ENCODE measurements at places on chromosomes 12 and 14.

DNA sequence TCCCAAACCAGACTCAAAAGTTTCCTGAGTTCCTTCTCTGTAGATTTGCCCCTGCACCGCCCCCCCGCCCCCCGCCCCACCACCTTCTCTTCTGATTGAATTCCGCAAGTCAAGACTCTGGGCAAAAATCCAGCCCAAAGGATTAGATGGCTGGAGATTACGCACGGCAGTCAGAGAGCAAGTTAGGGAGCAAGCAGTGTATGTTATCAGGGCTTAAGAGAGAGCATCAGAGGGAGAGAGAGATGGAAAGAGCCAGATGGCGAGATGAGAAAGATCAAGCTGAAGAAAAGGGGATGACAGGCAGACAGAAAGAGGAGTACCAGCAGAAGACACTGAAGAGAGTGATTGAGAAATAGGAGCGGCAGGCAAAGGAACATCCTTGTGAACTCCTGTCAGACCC is 13.9 kb upstream of the ANKRD33 start:
- H3K36me3 ChIP-seq, result no peaks in the 10 kb centered on the region
- H3K4me3 ChIP-seq, result no peak overlapping the region
- DNase-seq, result no peak
- peaks cover 36% of the 10 kb centered on the region for H3K4me1 ChIP-seq

DNA sequence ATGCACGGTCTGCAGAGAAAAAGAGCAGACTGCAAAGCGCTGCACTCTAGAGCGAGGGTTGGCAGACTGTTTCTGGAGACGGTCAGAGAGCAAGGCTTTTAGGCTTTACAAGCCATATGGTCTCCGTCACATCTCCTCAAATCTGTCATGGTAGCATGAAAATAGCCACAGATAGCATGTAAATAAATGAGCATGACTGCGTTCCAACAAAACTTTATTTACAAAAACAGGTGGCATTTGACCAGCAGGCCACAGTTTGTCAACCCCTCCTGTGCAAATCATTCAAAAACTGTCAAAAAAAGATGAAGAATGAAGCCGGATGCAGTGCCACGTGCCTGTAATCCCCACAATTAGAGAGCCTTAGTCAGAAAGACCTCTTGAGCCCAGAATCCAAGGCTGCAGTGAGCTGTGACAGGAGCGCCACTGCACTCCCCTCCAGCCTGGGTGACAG is 18.9 kb downstream of the SYNE3 start:
- H3K27me3 ChIP-seq, result peaks cover 28% of the 10 kb centered on the region
- no peak overlapping the region for H3K27ac ChIP-seq
- peaks cover 9% of the 10 kb centered on the region for H3K4me1 ChIP-seq
- no peak for DNase-seq

DNA sequence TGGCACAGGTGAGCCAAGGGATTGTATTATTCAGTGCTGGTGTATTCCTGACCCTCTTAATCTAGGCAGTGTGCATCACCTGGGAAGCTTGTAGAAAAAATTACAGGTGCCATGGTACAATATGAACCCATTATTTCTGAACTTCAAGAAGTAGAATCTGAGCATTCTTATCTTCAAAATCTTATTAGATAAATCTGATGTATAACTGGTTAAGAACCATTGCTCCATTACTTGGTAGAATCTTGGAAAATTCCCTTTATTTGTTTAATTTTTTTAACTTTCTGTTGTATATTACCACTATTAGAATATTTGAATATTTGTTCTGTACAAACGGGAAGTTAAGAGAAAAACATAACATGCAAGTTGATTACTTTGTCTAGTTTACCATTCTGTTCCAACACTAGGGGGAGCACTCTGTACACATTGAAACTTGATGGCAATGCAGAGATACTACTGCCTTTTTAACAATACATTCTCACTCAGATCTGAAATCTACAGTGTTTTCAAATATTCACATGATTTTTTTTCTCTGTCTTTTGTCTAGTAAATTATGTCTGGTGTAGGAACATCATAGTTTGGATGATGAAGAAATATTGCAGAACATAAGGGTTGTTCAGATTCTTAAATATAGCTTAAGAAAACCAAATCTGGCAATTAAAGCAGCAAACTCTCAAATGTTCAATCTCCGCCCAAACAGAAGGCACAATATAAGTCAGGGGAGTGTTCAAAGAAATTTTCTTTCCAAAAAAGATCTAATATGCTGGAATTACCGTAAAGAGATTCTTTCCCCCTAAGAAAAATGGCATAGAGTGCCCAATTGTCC is 196.6 kb downstream of the PCNX1 start:
- DNase-seq, result no peak
- H3K27ac ChIP-seq, result no peak overlapping the region
- no peak overlapping the region for H3K4me3 ChIP-seq
- no peaks in the 10 kb centered on the region for H3K27me3 ChIP-seq
- no peaks in the 10 kb centered on the region for H3K4me1 ChIP-seq
- peaks cover 33% of the 10 kb centered on the region for H3K36me3 ChIP-seq

DNA sequence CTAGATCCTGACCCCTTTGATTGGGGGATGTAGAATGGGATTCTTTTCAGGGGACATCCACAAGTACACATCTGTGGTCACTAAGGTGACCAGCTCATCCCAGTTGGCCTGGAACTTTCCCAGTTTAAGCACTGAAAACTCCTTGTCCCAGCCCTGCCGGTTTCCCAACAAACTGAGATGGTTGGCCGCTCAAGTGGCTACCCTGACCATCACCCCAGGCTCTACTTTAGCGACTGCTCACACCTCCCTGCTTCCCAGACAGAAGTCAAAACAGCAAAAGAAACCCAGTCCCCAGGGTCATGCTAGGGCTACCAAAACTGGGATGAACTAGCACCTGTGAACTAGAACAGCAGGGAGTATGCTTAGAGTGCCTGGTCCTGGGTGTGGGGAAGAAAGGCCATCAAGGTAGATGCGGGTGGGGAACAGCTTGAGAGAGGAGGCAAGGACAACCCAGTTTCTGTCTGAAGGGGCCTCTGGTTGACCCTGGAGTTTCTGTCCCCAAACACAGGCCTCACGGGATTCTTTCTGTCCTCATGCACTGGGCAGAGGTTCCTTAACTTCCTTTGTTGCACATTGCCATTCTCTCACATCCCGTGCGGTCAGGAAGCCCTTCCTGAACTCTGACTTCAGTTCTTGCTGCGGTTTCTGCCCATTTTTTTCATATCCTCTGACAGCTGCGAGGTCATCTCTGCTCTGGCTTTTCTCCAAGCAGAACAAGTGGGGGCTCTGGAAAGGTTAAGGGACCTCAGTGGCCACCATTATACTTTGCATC is 1.6 kb downstream of the LTB4R start:
- peaks cover 2% of the 10 kb centered on the region for H3K4me1 ChIP-seq
- H3K4me3 ChIP-seq, result no peak overlapping the region
- no peak for DNase-seq
- no peak overlapping the region for H3K27ac ChIP-seq
- H3K27me3 ChIP-seq, result peaks cover 8% of the 10 kb centered on the region

DNA sequence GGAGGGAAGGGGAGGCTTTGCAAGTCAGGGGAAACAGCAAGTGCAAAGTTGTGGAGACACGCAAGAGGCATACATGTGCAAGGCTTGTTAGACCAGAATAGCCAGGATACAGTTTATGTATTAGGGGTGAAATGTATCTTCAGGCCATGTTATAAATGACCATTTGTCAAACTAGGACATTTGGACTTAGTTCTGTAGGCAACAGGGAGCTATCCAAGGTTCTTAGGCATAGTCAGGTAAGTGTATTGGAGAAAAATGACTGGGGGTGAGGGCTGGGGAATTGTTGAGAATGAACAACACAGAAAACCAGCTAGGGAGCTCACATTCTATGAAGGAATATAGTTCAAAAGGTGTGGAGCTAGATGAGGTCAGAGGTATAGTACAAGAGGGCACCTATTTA is 42.5 kb downstream of the TPH2 start:
- H3K27ac ChIP-seq, result no peak overlapping the region
- peaks cover 6% of the 10 kb centered on the region for H3K4me1 ChIP-seq
- no peaks in the 10 kb centered on the region for H3K27me3 ChIP-seq
- no peaks in the 10 kb centered on the region for H3K36me3 ChIP-seq

DNA sequence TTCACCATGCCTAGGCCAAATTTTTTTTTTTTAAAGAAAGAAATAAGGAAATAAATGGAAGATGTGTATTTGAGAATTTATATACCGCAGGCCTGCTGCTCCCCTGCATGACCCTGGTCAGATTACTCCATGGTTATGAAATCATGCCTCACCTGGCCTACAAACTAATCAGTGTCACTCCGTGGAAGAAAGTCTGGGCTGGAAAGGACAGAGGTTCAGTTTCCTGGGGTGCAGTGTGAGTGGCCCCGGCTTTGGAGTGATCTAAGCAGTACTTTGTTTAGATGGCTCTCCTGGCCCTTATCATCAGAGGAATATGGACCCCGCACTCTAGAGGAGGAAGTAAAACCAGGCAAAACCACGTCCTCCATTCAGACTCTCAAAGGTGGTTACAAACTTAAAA is 9.6 kb downstream of the APOBEC1 start:
- H3K27me3 ChIP-seq, result no peaks in the 10 kb centered on the region
- H3K27ac ChIP-seq, result no peak overlapping the region
- no peak overlapping the region for H3K4me3 ChIP-seq
- DNase-seq, result no peak
- H3K4me1 ChIP-seq, result no peaks in the 10 kb centered on the region

GRCh38 chr14:94054936-94055335 is 26.1 kb downstream of the DDX24 start:
- H3K27me3 ChIP-seq, result no peaks in the 10 kb centered on the region
- peaks cover 71% of the 10 kb centered on the region for H3K36me3 ChIP-seq
- DNase-seq, result no peak

DNA sequence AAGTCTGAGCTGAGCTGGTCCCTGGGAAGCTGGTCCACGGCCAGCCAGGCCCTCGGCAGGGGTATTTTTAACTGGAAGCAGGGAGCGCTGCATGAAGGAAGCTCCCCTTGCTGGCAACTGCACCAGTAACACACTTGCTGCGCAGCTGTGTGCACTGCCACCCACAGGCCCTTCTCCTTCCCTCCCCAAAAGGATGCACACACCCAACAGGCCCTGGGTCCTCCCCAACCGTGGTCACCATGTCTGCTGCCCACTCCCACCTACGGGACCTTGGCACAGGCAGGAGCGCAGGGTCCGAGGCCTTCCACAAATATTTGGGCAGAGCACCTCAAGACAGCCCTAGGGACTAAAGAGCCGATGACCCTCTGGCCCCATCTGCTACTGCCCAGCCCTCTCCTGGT is 157.0 kb upstream of the PRMT8 start:
- H3K4me3 ChIP-seq, result no peak overlapping the region
- DNase-seq, result no peak
- H3K27ac ChIP-seq, result no peak overlapping the region
- no peaks in the 10 kb centered on the region for H3K36me3 ChIP-seq
- H3K27me3 ChIP-seq, result peaks cover 37% of the 10 kb centered on the region

GRCh38 chr14:101226603-101227425 is 323.3 kb upstream of the RTL1 start:
- peaks cover 14% of the 10 kb centered on the region for H3K4me1 ChIP-seq
- no peaks in the 10 kb centered on the region for H3K36me3 ChIP-seq
- H3K27me3 ChIP-seq, result peaks cover 6% of the 10 kb centered on the region
- DNase-seq, result peak; percentile 40

DNA sequence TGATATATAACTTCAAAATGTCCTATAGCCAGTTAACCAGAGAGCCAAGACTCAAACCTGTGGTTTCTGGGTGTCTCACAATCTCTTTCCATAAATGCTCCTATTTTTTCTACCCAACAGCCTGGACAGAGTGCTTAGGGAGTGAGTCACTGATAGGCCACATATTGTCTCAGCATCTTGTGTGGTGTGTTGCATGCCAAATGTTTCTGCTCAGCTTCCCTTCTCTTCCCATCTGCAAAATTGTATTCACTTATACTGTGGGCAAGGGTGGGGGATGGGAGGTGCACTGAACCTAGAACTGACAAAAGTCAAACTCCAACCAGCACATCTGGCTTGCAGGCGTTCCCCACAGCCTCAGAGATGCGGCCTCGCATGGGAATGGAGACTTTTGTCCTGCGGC is 123.3 kb downstream of the KCNA5 start:
- no peak overlapping the region for H3K27ac ChIP-seq
- no peaks in the 10 kb centered on the region for H3K4me1 ChIP-seq
- no peaks in the 10 kb centered on the region for H3K36me3 ChIP-seq

DNA sequence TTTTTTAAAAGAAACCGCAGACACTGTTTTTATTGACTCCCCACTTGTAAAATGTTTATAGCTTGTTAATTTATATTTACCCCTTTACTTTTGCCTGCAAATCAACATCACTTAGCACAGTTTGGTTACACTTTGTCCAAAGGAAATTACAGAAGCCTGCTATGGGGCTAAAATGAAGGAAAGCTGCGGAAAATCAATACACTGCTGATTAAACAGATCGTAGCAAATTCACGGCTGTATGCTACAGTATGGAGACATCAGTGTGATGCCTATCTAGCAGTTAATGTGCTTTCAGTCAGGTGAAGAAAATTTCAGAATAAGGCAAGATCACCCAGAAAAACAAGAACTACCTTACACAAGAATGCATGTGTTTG is 110.0 kb downstream of the FOXG1 start:
- no peak for DNase-seq
- no peaks in the 10 kb centered on the region for H3K27me3 ChIP-seq
- no peaks in the 10 kb centered on the region for H3K4me1 ChIP-seq

DNA sequence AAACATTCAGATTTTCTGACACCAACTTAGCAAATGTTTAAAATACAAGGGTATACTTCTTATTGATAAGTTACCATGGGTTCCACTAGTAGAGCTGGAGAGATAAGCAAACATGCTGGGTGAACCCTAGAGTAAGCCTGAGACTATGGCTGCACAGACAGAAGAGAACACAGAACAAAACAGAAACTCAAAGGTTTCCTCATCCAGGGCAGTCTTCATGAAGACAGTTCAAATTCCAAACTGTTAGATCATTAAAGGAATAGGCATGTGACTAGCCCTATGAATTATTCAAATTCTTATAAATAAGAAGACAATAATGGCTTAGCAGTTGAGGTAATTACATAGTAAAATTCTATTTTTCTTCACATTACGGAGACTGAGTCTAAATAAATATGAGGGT is 28.1 kb downstream of the BTBD7 start:
- peak overlapping the region; percentile 3 for H3K27ac ChIP-seq

- peaks cover 12% of the 10 kb centered on the region for H3K4me1 ChIP-seq
- no peak overlapping the region for H3K27ac ChIP-seq
- no peaks in the 10 kb centered on the region for H3K27me3 ChIP-seq
- no peak overlapping the region for H3K4me3 ChIP-seq
- H3K36me3 ChIP-seq, result no peaks in the 10 kb centered on the region
- DNase-seq, result no peak
Observed at GRCh38 chr14:101290611-101291010, 270.7 kb upstream of the DIO3 start.

GRCh38 chr12:119940897-119941296 is 48.1 kb upstream of the BICDL1 start:
- H3K4me1 ChIP-seq, result no peaks in the 10 kb centered on the region
- no peaks in the 10 kb centered on the region for H3K36me3 ChIP-seq
- no peak overlapping the region for H3K4me3 ChIP-seq
- no peak overlapping the region for H3K27ac ChIP-seq
- DNase-seq, result no peak

- peak overlapping the region; percentile 79 for H3K27ac ChIP-seq
- H3K36me3 ChIP-seq, result no peaks in the 10 kb centered on the region
- no peaks in the 10 kb centered on the region for H3K27me3 ChIP-seq
- H3K4me3 ChIP-seq, result no peak overlapping the region
- peaks cover 9% of the 10 kb centered on the region for H3K4me1 ChIP-seq
Observed at GRCh38 chr14:104665657-104666522, 23.5 kb upstream of the INF2 start.

GRCh38 chr14:89266754-89267153 is 150.3 kb downstream of the FOXN3 start:
- DNase-seq, result no peak
- H3K4me3 ChIP-seq, result no peak overlapping the region

GRCh38 chr14:23294734-23295561 is 7.7 kb downstream of the PPP1R3E start:
- H3K27me3 ChIP-seq, result peaks cover 20% of the 10 kb centered on the region
- H3K4me1 ChIP-seq, result peaks cover 14% of the 10 kb centered on the region
- no peak overlapping the region for H3K4me3 ChIP-seq
- no peak for DNase-seq
